ENCODE measurements at places on chromosomes 1 and 21.

- no peak for DNase-seq
These were observed 175.4 kb downstream of the ZBTB18 start for GRCh38 chr1:244226435-244226834.

GRCh38 chr1:223411309-223411708 lies 18.1 kb downstream of the CCDC185 start:
- DNase-seq = no peak

GRCh38 chr1:20702416-20702815 lies 15.4 kb downstream of the KIF17 start:
- no peak for DNase-seq

- peak; percentile 70 for DNase-seq
These were observed 6.6 kb upstream of the ETV3L start for GRCh38 chr1:157105988-157106812.

DNA sequence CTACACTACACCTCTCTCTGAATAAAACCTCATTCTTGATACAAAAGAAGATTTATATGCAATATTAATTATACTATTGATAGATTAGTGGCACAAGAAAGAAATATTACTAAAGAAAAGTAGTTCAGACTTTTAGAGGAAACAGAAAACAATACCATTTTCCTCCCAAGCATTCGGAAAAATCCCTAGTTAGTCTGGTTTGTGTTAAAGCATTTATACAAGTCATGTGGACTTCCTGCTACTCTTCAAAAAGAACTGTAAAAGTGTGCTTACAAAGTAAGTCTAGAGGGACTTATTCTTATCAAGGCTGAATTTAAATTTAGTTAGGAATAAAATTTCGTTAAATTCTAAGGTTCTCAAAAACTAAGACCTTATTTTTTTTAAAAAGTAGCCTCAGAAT lies 129.1 kb downstream of the ATP1B1 start:
- no peak for DNase-seq

DNA sequence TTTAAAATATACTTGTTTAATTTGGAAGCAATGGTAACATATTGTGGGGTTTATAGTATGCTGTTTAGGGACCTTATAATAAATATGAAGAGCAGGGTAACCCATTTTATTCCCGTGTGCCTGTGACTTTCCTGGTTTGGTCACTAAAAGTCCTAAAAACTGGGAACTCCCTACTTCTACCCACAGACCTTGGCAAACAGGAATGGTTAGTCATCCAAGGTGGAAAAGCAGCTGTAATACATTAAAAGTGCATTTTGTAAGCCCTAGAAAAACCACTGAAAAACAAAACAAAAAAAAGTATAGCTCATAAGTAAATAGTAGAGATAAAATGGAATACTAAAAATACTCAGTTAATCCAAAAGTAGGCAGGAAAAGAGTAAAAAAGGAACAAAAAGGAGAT lies 538.9 kb downstream of the LMO4 start:
- no peak for DNase-seq

GRCh38 chr21:15062606-15062965 lies 2.2 kb downstream of the NRIP1 start:
- no peak for DNase-seq

- no peak for DNase-seq
These were observed 78.5 kb downstream of the LHX9 start for GRCh38 chr1:197995408-197996258.

DNA sequence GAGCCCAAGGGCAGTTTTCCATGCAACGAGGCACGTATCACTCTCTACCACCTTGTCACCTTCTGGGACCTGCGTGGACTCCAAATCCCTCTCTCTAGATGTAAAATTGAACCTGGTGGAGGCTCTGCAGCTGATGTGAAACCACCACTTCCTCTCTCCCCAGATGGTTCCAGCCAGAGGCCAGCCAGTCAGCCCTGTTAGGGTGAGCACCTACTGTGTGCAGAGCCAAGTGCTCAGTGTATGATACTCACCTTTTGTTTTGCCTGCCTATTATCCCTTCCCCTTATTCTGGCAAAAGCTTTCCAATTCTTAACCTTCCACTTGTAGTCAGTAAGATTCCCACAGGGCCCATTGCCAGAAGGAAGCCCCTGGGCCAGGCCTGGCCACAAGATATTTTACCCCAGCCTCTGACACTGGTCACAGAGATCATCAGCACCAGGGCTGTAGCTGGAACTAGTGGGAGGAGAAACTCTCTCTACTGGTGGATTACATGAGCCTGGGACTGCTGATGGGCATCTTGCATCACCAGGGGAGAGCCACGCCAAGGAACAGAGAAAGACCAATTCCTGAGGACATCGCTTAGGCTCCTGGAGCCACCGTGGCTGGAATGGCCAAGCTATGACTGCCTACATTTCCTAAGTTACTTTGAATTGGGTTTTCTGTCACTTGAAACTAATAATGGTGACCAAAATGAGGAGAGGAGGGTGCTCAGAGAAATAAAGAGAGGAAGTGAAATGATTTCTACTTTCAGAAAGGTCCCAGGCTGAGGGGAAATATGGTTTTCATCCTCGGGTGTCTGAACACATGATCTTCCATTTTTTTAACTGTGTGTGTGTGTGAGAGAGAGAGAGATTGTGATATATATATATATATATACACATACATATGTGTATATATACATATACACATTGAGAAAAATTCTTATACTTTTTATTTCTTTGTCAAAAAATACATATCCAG lies 26.6 kb upstream of the RD3 start:
- DNase-seq = no peak

GRCh38 chr1:172778456-172779455 lies 119.9 kb downstream of the FASLG start:
- DNase-seq = no peak

DNA sequence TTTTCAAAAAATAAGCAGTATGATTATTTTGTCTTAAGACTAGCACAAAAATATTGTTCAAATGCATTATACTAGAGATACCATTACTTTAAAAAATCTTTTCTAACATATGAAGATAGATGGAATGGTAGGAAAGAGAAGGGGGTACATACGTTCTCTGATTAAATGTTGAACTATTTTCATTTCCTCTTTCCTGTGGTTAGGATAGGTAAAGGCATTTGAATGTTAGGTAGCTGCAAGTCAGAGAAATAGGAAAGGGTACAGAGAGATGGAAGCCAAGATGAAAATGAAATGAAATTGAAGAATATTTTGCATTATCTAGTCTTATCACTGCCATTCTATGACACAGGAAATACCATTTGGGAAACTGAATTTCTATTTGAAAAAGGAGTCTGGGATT lies 28.3 kb downstream of the TLCD4 start:
- no peak for DNase-seq

DNA sequence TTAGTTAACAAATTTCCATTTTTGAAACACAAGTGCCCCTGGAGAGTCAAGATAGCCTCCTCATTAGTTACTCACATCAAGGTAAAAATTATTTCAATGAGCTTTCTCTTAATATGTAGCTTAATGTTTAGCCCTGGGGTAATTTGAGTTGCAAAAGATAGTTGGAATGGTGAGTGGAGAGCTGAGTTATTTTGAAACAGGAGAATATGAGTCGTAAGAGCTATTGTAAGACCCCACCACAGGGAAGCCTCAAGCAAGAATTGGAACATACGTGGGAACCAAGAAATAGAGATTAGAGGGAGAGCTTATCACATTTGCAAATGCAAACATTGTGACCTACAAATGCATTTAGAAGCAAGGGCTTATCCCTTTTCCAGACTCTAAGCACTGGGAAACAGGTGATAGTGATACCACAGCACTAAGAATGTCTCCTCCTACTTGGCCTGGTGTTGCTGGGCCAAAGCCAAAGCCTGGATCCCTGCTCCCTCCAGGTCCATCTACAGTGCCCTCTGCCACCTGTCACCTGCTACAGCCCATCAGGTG lies 635.1 kb downstream of the PTPRC start:
- DNase-seq = peak; percentile 60

Measured in islet precursor cell (in vitro differentiated cells).